ENCODE measurements at places on chromosomes 5 and 9.

GRCh38 chr9:101458963-101459631 is 23.5 kb upstream of the ALDOB start:
- DNase-seq = peak; percentile 29

DNA sequence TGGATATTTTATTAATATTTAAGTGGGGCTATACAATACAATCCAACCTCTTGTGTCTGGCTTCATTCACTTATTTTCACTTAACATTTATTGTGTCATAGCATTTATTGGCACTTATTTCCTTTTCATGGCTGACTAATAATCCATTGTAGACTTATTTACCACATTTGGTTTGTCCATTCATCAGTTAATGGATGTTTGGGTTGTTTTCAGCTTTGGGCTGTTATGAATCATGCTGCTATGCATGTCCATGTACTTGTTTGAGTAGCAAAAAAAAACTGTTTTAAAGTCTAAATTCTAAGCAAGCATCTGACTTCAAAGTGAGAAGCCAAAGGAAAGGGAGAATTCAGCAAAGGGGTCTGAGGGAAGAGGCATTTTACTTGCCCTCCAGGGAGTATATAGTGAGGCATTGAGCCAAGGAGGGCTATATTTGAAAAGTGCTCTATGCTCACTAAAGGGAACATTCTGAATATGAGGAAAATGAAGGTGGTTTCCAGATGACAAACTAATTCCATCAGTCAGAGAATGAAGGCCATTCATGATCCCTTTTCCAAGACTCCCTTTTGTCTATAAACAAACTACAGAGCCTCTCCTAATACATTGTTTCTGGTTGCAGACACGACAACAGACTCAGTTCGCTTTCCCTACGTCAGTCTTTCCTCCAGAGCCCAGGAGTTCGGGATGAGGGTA is 532.8 kb upstream of the KLF4 start:
- DNase-seq = no peak

- DNase-seq = no peak
Observed at GRCh38 chr9:127629468-127630081, 17.5 kb downstream of the STXBP1 start.

GRCh38 chr5:5634817-5635216 is 212.3 kb downstream of the ICE1 start:
- DNase-seq = no peak

- no peak for DNase-seq
Observed at GRCh38 chr5:135136546-135136945, 102.5 kb upstream of the PITX1 start.

DNA sequence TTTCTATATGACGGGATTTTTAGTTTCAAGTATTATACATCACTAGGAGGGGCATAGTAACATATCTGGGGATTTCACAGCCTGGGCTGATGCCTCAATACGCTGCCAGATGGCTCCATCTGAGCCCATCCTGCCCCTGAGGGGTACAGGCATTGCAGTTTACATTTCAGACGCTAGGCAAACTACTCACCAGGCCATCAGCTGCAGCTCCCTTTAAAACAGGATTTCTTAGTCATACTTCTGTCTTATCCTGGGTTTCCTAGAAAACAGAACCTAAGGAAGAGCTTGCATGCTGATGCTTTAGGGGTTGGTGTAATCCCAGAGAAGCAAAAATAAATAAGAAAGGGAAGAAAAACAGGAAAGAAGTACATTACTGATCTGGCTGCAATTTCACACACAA is 372.8 kb upstream of the PIK3R1 start:
- DNase-seq = no peak

GRCh38 chr5:44891116-44891515 is 82.4 kb downstream of the MRPS30 start:
- no peak for DNase-seq

- DNase-seq = no peak
Observed at GRCh38 chr5:149596712-149597111, 15.4 kb downstream of the ARHGEF37 start.

- DNase-seq = no peak
Observed at GRCh38 chr5:158907856-158908255, 191.9 kb downstream of the EBF1 start.

GRCh38 chr9:10134266-10134665 is 478.5 kb downstream of the PTPRD start:
- DNase-seq = no peak

- no peak for DNase-seq
Observed at GRCh38 chr5:170757182-170757601, 26.3 kb upstream of the GABRP start.

- DNase-seq = no peak
Observed at GRCh38 chr5:80930940-80931339, 29.2 kb upstream of the RASGRF2 start.

DNA sequence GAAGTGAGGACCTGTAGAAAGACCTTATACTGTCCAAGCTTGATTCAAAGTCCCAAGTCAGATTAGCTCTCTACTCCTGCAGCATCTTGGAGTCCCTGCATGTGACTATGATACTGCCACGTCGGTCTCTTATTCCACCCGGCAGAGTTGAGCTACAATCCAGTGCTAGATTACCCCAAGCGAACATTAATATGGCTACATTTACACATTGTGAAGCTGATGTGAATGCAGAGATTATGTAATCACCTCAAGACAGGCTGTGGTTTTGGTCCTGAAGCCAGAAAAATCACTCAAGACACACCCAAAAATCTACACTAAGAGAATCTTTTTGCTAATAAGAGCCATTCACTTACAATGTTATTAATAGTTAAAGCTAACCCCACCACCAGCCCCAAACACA is 116.7 kb downstream of the GNA14 start:
- no peak for DNase-seq

DNA sequence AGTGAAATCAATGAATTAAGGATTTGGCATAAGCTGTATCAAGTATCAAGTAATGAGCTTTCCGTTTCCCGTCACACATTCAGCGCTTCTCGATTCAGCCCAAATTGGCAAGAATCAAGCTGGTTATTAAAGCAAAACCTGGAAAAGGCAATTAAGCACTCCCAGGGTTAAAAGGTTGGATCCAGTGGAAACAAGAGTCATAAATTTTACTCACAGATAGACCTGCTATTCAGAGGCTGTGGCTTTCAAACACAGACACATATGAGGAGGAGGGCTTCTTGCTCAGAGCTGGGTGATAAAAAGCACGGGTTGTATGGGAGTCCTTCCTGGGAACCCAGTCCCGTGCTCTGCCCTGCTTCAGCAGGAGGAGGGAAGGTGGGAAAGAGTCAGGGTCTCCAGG is 112.3 kb upstream of the CXCL14 start:
- DNase-seq = no peak

GRCh38 chr5:170261528-170262043 is 28.8 kb downstream of the C5orf58 start:
- DNase-seq = no peak

DNA sequence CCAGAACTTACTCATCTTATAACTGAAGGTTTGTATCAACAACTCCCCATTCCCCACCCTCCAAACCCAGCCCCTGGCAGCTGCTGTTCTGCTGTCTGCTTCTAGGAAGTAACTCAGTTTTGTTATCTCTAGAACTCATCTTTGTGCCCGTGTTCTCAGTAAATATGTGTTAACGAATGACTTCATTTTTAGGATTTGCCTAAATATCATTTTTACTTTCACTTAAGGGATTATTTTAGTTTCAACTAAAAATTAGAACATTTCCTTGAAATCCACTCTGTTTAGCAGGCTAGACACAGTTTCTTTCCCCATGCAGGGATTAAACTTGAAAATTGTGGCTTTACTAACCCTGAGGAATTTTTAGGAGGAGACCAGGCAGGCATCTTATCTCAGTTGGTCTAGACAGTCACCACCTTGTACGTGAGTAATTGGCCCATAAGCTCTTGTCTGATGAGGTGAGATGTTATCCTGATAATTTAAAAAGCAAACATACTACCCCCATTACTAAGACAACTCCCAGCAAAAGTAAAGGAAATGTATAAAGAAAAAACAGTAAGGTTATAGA is 68.2 kb upstream of the TNFAIP8 start:
- peak; percentile 54 for DNase-seq

DNA sequence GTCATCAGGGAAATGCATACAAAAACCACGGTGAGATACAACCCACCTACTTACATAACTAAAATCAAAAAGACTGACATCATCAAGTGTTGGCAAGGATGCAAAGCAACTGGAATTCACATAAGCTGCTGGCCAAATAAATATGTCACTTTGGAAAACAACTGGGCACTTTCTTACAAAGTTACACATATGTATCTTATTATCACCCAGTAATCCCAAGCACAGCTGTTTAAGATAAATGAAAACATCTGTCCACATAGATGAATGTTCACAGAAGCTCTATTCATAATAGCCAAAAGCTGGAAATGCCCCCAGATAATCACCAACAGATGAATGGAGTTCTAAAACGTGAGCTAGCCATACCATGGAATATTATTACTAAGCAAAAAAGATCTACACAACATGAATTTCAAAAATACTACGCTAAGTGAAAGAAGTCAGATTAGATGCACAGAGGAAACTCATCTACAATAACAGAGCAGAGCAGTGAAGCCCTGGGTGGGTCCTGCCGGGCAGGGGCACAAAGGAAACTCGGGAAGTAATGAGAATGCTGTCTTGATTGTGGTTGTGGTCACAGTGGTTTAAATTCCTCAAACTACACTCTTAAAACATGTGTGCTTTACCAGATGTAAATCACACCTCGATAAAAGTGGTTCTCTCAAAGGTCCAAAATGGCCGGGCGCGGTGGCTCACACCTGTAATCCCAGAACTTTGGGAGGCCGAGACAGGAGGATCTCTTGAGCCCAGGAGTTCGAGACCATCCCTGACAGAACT is 8.5 kb downstream of the CAMSAP1 start:
- DNase-seq = no peak

- DNase-seq = no peak
Observed at GRCh38 chr9:130268521-130269211, 3.1 kb downstream of the HMCN2 start.

- DNase-seq = no peak
Observed at GRCh38 chr9:105855987-105856386, 161.6 kb downstream of the TMEM38B start.

- no peak for DNase-seq
Observed at GRCh38 chr5:2047341-2047927, 164.7 kb upstream of the IRX4 start.

- DNase-seq = no peak
Observed at GRCh38 chr5:65213921-65214525, 267.7 kb downstream of the ADAMTS6 start.

DNA sequence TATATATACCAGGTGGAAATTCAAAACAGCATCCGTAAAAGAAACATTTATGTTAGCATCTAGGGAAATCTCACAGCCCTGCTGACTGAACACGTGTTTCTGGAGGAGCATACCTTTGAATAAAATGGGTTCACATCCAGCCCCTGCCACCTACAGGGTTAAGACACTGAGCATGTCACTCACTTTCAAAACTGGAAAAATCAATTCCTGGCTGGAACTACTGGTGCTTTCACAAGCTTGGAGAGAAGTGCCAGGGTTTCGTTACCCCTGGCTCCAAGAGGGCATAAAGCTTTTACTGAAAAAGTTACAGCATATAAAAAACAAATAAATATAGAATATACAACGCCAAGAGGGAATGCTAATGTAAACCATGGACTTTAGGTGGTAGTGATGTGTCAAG is 48.0 kb downstream of the SERINC5 start:
- no peak for DNase-seq

DNA sequence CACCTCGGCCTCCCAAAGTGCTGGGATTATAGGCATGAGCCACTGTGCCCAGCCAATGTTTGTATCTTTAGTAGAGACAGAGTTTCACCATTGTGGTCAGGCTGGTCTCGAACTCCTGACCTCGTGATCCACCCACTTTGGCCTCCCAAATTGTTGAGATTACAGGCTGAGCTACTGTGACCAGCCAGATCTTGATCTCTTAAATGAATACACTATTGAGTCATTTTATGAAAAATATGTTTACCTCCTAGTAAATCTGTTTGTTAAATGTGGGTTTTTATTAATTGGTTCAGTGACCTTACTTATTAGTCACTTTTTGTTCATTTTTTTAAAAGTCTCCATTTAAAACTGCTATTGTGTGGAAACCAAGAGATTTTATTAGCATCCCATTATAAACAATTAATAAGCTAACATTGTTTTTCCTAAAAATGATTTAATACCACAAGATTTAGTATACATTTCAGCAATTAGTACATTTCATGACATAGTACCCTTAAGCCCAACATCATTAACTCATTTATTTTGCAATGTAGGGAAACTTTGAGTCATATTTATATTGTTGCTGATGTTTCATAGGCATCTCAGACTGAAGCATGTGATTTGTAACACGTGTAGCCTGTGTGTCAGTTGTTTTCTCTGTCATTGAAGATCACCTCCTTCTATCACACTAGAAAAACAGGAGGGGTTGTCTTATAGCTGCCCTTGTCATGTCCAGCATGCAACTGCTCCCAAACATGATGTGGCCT is 261.2 kb downstream of the TAF11L14 start:
- DNase-seq = no peak

DNA sequence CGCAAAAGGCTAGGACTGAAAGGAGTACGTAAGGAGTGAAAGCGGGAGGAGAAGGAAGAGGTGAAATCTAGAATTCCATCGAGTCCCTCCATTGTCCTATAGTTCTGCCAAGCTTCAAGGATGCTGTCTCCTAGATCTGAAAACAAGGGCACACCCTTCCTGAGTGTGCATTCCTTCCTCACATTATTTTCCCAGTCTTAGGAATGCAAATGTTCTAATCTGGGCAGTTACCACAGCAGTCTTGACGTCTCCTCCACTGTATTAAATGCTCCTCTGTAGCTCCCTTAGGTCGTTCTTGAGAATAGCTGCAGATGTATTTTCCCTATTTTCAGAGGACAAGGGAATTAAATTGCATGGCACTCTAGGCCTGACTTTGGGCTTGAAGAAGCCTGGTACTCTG is 127.6 kb downstream of the SLIT3 start:
- DNase-seq = no peak

DNA sequence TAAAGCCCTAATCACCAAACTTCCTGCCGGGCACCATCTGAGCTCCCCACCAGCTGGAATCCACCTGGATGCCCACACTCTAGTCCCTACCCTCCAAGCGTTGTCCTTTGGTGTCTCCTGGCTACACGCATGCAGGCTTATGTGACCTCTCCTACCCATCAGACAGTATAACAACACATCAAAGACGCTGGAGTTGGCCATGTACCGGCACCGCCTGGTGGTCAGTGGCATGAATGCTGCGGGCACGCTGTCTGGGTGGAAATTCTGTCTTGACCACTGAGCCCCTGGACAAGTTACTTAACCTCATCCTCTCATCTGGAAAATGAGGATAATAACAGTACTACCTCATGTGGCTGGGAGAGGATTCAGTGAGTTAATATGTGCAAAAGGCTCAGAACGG is 23.4 kb upstream of the CORO2A start:
- no peak for DNase-seq

DNA sequence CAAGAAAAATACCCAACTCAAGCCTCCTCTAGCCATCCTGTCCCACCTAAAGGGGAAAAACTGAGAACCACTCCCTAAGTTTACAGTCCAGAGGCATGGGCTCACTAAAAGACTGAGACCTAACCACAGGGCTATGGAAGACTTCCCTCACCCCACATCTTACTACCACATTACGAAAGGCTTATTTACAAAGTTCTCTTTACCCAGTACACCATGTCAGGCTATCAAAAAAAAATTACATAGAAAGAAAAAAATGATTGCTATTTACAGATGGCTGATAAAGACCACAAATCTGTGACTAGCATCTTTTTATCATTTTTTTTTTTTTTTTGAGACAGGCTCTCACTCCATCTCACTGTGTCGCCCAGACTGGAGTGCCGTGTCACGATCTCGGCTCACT is 69.7 kb upstream of the TNPO1 start:
- no peak for DNase-seq
